Stimulated activated CD4-positive, alpha-beta T cell treated with anti-CD3 and anti-CD28 coated beads, Interleukin-15, amount 100 ng/mL, for 24 hours (primary cell): ENCODE measurements at places on chromosomes 2 and 18.
A peak's percentile ranks its signal among the peaks of the same experiment; 100 is the strongest.

DNA sequence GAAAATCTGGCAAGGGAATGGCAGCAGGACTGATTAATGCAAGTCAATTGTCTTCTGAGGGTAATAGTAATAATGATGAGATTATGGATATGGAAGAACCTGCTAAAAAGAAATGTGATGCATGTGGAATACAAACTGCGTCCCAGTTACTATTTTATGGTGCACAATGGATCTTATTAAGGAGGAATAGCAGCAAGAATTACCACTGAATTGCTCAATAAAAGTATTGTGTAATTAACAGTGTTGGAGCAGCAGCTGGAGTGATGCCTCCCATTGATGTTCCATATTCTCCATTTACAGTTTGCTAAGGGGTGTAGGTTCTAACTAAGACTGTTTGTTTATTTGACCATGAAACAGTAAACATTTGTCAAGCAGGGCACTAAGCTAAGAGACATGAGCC is 167.9 kb downstream of the HRH4 start:
- no peak for DNase-seq

DNA sequence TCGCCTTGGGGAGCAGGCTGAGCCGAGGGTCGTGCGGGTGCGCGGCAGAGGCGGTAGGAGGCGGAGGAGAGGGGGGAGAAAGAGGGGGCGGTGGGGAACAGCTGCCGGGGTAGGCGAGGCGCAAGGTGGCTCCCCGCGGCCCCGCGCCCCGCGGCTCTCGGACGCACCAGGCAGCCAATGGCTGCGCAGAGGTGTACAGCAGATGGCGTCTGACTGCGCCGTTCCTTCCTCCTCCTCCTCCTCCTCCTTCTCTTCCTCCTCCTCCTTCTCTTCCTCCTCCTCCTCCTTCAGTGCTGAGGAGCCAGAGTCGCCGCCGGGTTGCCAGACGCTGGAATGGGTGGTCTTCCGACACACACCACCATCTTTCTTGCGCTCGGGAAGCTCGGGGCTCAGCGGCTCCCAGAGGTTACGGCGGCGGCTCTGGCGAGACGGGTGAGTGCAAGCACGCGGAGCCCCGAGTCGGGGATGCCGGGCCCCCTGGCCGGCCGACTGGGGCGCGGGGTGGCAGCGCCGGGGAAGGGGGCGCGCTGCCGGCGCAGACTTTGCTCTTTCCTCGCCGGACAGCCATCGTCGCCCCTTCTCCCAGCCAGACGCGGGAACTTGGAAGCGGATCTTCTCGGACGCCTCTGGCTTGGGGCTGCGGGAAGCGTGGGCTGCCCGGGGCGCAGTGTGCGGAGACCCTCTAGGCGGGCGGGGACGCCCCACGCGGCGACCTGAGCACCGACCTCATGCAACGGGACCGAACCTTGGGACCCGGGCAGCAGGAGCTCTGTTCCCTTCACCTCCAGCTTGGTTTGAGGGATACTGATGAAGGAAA is at the start of gene THSD7B:
Gene THSD7B (plus strand): TSS at position 290 of the 817 bp plus-strand sequence. CDS start 116,634 bp downstream, outside the sequence.
- DNase-seq, result peak; percentile 13

DNA sequence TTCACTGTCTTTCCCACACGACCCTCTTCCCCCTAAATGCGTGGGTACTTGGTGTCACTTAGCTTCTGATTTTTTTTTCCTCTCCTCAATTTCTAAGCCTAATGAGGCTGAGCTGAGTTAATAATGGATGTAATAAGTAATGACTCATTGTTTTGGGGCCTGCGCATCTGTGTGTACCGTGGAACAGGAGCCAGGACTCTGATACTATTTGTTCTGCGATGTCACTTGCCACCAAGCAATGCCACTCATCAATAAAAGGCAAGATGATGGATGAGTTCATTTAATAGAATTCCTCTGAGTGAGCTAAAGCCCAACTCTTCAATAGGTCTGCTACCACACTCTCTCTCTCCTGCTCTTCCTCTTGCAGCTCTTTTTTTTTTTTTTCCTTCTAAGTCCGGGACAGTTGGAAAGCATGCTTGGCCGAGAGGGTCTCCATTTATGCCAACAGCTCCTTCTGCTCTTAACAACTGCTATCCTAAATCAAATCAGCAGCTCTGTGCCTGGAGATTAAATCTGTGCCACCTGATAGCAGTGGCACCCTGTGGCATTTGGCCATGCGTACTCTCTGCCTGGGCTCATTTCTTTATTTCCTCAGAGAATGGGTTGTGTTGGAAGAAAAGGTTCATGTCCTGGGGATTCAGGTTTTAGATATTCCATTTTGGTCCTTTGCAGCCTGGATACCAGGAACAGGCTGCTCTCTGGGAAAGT is 1284.2 kb upstream of the PIK3C3 start:
- no peak for DNase-seq

- no peak for DNase-seq
Observed at GRCh38 chr2:237160271-237160919, 74.7 kb downstream of the COPS8 start.

DNA sequence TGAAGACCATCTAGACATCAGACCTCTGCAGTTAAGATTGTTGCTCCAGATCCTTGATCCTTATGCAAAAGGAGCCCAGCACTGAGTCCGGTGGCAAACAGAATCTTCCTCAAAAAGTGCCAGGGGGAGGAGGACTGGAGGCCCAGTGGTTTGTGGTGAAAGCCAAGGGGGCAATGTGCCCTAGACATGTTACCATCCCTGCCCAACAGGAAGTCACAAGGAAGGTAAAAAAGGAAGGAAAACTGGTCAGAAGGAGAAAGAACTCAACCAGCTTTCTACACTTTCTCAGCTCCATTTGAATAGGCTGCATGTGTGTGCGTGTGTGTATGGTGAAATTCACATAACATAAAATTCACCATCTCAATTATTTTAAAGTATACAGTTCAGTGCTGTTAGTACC is 25.0 kb upstream of the KDM3A start:
- DNase-seq, result no peak

DNA sequence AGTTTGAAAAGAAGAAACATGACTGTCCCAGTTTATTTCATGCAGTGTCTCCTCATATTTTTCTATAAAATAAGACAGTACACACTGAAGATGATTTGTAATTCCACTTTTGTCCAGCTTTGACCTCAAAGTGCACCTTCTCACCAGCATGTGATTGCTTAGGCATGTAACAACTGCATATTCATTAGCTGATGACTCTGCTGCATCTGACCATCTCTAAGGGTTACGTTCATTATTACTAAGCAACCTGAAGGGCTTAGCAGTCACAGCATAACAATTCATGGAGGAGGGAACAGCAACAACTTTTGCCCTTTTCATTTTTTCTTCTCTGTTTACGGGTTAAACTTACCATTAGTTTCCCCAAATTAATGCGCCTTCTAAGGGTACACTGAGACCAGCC is 330.6 kb upstream of the PIK3C3 start:
- DNase-seq, result no peak

GRCh38 chr2:146312899-146313298 is 1531.9 kb upstream of the ACVR2A start:
- no peak for DNase-seq

DNA sequence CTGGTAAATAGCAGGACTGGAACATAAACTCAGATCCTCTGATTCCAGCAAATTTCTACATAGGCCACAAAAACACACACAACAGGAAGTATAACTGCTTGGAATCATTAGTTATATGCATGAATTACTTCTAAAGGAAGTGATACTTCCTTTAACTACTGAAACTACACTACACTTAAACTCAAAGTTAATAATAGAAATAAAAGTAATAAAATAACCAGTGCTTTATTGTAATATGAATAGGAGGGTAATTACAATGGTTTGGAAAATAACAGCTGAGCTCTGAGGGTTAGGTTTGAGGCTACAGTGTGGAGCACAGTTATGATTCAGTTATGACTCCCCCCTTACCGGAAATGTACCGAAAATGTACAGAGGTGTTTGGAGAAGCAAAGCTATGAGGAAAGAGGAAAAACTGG is 18.5 kb upstream of the POLI start:
- DNase-seq, result no peak

- no peak for DNase-seq
Observed at GRCh38 chr2:160228141-160228917, 28.3 kb upstream of the ITGB6 start.

- DNase-seq, result no peak
Observed at GRCh38 chr2:51667679-51668078, 635.7 kb upstream of the NRXN1 start.

DNA sequence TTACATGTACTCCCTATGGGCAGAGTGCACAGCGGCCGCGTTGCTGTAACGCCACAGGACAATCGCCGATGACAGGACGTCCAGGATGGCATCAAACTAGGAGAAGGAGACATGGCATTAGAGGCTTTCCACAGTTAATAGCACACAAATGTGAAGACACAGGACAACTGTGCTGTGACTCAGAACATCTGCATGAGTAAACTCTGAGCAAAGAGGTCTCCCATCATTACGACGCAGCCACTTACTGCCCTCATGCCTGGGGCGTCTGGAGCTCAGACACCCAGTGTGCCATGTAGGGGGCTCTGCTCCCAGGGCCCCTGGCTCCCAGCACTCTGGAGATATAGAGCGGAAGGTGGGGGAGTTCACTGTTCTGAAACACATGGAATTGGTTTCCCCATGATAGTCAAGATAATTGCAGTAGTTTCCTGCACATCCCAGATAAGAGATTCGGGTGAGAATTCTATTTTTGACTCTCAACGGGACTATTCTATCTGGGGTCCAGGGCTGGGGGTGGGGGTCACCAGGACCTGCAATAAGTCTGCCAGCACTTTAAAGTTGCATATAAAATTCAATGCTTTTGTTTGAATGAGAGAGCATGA is 168.1 kb downstream of the TMEM163 start:
- no peak for DNase-seq
